WTC11 (cell line): ENCODE measurements at places on chromosomes 12 and 14.

DNA sequence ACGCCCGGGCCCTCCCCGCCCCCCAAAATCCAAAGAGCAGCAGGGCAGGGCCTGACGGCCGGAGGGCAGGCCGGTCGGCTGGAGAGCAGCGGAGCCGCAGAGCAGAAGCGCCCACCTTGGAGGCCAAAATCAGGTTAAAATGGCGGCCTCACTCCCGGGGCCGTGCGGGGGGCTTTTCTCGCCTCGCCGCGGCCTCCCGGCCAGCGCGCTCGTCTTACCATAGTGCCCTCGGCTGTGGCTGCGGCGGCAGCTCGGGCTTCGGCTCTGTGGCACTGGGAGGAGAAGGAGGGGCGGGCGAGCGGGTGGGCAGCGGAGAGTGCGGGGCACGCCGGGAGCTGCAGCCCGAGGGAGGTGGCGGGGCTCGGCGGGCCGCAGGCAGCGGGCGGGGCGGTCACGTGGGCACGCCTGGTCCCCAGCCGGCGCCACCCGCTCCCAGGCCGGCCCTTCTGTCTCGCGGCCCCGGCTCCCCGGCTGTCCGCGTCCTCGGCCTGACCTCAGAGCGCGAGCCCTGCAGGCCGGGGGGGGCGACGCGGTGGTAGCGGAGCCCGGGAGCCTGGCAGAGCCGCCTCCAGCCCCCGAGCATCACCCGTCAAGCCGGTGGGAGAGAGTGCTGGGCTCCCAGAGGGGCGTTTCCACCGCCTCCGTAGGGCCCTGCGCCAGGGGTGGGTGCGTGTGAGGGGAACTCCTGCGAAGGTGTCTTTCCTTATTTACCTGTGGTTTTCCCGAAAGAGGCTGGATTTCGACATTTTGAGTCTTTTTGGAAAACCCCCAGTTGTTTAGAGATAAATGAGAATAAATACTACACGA lies at the start of gene CFL2:
CFL2 (minus strand) TSS at position 274 of the 807 bp plus-strand sequence; CDS start at position 221, 53 bp downstream.
- peak; percentile 84 for DNase-seq

DNA sequence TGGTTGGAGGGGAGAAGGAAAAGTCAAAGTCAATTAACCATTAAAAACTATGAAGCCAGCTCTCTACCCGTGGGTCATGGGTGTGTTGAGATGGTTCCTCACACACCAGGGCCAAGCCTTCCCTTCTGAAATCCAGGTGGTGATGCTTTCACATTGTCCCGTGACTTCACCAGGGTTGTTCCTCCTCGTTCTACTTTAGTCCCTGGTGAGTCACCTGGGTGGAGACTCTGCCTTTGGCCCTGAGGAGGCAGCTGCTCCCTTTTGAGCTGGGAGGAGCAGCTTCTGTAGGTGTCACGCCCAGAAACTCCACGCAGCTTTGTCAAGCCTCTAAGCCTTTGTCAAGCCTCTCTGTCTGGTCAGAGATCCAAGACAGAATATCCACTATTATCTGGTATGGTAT lies 348.3 kb downstream of the BMP4 start:
- no peak for DNase-seq

DNA sequence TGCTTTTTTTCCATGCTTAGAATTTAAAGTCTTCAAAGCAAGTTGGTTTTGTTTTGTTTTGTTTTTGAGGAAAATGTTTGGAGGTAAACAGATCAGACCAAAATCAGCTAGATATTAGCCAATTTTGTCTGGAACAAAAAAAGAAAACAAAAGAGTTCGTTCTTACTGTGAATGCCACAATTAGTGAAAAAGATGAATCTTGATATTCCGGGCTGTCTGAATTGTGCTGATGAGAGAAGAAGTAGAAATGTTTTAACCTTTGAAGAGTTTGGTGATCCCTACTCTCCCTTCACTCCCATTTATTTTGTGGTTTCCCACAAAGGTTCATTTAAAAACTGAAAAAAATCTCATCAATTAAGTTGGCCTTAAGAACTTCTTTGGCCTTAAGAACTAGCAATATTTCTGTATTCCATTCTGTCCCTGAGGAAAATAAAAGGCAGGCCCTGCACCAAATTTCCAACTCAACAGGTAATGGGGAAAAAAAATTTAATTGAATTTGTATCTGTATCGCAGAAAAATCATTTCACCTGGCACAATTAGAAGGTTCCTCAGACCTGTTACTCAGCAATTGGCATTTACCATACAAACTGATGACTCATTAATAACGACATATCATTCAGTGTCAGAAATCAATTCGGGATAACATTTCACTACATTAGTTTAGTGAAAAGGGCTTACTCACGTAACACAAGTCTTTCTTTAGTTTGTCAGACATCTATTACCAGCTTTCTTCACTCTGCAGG lies 562 bp upstream of the GLIPR1L2 start:
- DNase-seq: no peak

DNA sequence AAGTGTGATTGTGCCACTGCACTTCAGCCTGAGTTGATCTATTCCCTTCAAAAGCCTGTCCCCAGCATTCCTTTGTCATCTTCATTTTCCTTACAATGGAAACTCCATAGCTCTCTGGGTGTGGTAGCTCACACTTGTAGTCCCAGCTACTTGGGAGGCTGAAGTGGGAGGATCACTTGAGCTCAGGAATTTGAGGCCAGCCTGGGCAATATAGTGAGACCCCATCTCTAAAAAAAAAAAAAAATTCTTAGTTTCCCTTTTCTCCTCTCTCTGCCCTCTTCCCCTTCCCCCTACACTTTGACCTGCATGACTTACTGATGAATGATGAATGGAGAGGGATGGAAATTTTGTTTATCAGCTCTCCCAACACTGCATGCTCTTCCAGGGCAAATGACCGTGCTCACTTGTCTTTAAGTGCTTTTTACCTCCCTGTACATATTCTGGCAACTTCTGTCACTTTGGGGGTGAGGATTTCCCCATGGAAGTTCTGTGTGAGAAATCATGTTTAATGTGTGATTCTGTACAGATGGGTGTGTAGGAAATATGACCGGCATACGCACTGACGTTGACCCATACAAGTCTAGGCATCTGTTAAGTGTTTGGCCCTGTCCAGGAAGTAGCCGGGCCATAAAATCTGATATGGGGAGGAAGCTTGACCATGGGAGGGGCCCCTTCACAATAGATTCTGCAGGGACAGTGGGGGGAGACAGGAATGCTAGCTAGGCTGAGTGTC lies 65.4 kb downstream of the ZFP36L1 start:
- no peak for DNase-seq

- DNase-seq: no peak
Measured at GRCh38 chr12:28176295-28176694, 14.0 kb upstream of the CCDC91 start.

DNA sequence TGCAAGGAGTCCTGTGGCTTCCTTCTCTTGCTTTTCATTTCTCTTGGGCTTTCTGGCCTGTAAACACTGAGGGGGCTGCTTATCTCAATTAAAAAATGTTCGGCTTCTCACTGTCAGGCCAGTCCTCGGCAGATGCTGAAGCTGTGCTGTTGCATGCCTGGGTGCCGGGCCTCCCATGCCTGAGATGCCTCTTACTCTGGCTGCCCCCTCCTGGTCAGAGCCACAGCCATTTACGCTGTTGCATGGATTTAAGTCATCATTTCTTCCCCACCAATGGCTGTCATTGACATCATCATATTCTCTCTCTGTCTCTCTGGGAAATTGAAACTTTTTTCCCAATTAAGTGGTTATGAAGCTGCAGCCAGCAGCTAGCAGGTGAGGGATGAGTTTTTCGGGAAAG lies 53.7 kb downstream of the FOXN4 start:
- DNase-seq: peak; percentile 46

GRCh38 chr12:8860165-8860961 lies 37.9 kb downstream of the A2ML1 start:
- peak; percentile 64 for DNase-seq

- no peak for DNase-seq
Measured at GRCh38 chr12:72836194-72836593, 564.0 kb downstream of the TRHDE start.

GRCh38 chr12:132441871-132442863 lies 47.8 kb upstream of the FBRSL1 start:
- no peak for DNase-seq

DNA sequence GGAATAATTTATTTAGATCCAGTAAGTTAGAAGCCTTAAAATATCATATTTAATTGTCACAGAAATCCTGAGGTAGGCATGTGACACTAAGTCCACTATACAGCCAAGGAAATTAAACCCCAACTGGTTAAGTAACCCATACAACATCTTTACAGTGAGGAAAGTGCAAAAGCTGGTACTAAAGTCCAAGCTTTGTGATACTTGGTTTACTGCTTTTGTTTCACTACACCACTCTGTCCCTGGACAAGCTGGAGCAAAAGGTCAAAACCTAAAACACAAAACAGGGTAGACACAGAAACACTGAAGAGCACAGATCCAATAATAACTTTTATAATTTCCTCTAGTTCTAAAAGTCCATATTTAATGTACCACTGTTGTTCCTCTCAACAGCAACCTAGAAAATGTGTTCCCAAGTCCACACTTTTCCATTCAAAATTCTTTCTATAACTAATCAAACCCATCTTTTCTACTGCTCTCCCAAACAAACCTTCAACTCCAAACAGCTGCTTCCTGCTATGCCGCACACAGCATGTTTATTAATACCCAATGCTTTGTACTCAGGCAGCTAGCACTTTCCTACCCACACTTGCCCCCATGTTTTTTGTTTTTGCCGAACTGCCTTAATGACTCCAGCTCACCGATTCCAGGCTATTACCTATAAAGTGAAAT lies 90.9 kb downstream of the MED13L start:
- no peak for DNase-seq

DNA sequence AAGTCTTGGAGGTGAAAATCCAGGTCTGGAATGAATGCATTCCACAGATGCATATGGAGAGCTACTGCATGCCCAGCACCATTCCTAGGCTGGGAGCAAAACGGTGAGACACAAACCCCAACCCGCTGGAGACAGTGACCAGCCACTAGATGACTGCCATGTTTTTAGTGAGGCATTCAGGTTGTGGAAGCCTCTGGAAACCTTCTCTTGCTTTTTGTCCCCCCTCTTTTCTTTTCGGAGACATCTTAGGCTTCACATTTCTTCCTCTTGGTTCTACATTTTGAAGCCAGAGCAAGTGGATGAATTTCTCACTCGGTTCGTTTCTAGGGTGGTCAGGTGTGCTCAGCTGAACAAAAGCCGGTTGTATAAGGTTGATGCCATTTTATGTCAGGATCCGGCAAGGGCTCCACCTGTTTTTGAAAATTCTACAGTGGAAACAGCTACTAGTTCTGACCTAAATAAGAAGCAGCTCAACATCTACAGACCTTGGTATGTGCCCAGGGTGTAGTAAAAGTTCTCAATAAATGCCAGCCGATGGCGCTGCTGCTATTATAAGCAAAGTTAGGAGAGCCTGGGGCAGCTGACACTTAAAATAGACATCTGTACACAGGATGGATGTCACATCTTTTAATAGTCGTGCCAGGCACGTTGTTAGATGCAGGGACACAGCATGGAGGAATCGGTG lies 1.8 kb upstream of the ZNF839 start:
- DNase-seq: no peak

DNA sequence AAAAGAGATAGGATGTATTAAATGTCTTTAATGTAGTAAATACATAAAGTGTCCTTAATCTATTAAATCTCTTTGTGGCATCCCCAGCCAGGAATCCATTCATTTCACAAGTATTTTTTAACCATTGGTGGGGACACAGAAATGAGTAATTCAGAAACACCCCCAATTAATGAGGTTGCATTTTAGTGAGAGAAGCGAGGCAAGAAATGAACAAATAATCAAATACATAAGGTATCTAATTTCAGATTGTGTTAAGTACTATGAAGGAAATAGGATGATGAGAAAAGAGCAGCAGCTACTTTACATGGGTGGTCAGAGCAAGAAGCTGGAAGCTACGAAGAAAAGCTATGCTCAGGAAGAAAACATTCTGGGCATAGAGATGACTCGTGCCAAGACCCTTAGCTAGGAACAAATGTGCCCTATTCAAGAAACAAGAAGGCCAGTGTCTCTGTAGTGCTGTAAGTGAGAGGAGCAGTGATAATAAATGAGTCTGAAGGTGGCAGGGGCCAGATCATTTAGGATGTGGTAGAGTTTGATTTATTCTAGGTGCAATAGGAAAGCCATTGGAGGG lies 60.5 kb upstream of the IGF1 start:
- no peak for DNase-seq

- DNase-seq: no peak
Measured at GRCh38 chr12:95529693-95530225, 21.5 kb downstream of the USP44 start.

DNA sequence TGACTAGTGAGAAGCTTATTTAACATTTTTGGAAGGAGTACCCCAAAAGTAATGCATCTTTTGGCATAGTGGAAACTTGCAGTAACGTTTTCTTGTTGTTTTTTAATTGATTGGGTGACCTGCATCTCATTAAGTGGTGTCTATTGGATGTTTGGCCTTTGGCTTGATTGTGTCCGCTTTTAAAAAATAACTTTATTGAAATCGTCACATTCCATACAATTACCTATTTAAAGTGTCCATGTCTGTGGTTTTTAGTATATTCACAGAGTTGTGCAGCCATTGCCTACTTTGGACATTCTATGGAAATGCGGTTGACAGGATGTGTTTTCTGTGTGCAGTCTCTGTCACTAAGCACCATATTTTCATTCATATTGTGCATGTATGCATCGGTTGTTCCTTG lies 46.3 kb downstream of the TRAF3 start:
- DNase-seq: no peak

DNA sequence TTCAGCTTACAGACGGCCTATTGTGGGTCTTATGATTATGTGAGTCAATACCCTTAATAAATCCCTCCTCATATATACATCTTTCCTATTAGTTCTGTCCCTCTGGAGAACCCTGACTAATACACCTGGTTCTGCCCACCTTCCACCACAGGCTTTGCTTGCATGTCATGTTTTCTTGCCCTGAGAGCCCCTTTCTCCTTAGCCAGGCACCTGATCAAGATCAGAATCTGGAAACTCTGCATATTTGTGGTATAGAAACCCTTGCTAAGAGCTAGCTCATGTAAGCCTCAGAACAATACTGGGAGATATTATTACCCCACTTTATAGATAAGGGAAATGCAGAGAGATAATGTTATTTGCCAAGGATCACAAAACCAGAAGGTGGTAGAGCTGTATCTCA lies 52.9 kb upstream of the JDP2 start:
- no peak for DNase-seq

DNA sequence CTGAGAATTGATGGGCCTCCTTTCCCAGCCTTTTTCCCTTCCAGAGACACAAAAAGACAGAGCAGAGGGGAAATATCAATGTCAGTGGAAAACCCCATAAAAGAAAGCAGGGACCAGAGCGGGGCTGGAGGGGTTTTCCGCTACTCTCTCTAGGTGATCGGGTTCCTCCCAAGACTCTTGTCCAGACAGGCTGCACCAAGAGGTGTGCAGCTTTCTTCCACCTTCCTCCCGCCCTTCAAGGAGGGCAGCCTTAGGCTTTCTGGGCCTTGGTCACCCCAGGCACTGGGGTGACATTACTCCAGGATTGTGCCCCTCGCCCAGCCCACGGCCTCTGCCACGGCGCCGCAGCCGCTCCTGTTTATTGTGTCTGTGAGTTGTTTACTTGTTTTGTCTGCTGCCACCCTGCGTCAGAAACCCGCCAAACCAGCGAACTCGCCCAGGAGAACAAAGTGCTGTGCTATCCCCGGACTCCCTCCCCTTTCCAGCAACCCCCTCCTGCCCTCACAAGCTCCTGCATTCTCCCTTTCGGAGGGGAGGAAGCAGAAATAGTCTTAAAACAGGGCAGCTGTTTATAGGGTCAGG lies 6.7 kb upstream of the HOXC6 start:
- DNase-seq: peak; percentile 79

GRCh38 chr14:69574263-69574953 lies at the start of gene CCDC177:
CCDC177 (minus strand) TSS chr14:69574871; CDS start chr14:69573622, 1,249 bp downstream.
- peak; percentile 81 for DNase-seq
